ENCODE measurements at places on chromosomes 11 and 22.

GRCh38 chr22:49500076-49500460 lies 327.6 kb downstream of the BRD1 start:
- DNase-seq = no peak

DNA sequence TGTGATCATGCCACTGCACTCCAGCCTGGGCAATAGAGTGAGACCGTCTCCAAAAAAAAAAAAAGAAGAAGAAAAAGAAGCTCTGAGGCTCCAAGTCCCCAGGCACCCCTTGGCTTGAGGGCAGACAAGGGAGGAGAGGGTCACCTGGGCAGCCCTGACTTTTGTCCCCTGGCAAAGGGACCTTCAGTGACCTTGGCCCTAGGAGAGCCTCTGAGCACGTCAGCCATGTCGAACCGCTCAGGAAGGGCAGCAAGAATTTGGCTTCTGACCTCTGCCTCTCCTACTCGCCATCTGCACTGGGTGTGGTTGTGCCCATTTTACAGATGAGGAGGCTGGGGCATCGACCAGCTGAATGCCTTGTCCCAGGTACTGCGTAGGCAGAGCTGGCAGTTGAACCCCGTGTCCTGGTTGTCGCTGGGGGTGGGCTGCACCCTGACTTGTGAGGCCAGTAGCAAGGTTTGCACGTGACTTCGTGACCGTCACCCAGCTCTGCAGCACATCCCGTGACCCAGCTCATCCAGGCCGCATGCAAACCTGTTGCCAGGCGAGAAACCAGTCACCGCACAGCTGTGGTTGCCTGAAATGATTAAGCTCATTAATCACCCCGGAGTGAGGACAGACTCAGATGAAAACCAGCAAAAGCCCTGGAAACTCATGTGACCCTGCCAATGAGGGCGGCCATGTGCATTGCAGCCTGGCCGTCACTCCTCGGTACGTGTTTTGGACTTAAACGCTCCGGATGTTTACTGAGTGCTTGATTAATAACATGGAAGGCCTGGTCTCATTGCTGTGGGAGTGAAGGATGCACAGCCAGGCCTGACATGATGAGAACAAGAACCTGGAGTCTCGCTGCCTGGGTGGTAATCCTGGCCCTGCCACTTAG lies 47.7 kb upstream of the PPP6R3 start:
- DNase-seq = no peak

GRCh38 chr11:36333897-36334296 lies 37.8 kb downstream of the PRR5L start:
- no peak for DNase-seq

- no peak for DNase-seq
Measured at GRCh38 chr22:37167176-37167980, 17.7 kb upstream of the IL2RB start.

DNA sequence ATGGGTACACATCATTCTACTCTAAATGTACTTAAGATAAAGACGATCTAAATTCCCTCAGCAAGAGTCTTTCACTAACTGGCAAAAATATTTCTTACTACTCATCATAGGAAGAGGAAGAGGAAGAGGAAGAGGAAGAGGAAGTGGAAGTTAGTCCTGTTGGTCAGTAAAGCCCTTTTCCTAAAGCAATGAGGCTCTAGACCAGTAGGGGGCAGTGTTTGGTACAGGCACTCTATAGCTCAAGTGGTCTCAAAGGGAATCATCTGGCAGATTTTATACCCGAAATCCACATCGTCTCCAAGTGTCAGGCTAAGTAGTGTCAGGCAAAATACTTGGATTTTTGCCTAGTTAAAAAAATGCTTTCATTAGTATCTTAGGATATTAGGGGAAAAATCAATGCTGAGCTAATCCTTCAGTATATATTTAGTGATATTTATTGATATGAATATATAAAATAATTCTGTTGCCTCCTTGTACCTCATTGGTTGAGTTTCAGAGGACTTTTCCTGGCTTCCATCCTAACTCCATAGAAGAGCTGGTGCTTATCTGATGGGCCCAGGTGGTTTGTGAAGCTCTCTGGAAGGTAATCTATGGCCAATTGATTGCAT lies 7.7 kb downstream of the BLID start:
- no peak for DNase-seq

- DNase-seq = peak; percentile 16
Measured at GRCh38 chr22:32204040-32204855, 625 bp downstream of the RFPL2 start.

- DNase-seq = no peak
Measured at GRCh38 chr11:926341-926916, 759 bp downstream of the AP2A2 start.

DNA sequence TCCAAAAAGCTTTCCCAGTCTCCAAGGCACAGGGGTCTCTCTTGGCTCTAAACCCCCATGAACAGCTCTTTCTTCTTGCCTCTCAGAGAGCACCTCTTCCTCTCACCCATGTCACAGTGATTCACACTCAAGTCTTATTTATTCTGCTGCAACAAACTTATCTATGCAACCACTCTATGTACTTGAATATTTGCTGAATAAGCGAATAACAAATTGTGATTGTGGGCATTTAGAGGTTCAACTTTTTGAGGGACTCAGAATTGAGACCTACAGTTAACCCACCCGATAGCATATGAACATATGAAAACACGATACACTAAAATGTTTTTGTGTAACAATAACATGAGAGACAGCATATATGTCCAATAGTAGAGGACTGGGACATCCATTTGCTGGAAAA lies 137.1 kb upstream of the NARS2 start:
- no peak for DNase-seq

DNA sequence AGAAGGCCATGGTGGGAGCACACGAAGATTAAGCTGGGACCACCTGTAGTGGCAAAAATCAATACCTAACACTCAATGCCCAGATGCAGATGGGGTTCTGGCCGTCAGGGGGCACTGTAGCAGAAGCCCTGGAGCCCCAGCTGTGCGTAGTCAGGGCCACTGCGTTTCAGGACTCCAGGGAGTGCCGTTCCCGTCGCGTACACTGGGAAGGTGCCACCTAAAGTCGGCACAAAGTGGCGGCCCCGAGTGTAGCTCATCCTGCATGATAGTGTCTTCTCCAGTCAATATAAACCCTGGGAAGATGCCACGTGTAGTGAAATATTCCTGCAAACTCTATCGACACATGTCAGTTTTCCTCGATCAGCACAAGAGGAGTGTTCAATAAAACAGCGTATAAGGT lies 123.8 kb upstream of the NTM start:
- DNase-seq = no peak

DNA sequence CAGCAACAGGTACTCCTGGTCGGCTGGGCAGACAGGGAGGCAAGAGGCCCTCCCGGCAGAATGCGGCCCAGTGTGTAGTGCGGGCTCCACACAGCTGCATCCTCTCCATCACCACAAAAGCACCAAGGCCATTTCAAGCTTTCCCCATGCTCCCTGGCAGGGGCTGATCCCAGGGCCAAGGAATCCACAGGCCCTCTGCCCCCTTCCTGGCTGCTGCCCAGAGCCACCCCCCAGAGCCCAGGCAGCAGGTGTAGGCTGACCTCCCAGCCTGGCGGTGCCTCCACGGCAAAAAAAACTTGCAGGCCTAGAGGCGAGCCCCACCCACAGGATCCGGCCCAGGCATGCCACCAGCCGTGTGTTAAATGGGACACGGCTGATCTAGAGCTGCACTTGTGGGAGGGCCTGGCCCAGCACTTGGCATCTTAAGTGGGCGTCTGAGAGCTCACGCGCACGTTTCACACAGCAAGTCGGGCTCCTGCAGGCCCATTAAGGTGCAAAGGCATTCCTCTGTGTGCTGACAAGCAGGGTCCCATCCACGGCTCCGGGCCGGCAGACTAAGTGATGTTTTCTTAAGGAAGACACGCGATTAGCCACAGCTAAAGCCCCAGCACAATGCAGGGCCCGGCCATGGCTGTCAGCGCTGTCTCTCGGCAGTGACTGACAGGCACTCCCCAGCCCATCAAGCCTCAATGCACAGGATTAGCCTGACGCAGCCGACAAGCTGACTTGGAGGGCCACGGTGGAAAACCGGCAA lies 19.8 kb upstream of the GNB1L start:
- DNase-seq = no peak

GRCh38 chr11:241634-242033 lies 4.9 kb downstream of the PSMD13 start:
- no peak for DNase-seq

- DNase-seq = no peak
Measured at GRCh38 chr11:15926071-15926470, 430.3 kb downstream of the SOX6 start.

DNA sequence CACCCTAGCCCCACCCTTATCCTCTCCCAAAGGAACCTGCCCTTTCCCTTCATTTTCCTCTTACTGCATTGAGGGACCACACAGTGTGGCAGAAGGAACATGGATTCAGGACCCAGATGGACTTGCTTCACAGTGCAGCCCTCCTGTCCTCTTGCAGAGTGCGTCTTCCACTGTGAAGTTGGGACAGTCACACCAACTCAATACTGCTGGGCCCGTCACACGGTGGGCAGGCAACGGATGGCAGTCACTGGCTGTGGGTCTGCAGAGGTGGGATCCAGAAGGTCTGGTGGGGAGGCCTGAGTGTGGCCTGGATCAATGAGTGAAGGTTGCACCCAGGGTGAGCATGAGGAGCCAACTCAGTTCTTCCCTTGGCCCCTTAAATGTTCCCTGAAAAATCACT lies 129.9 kb upstream of the B3GAT1 start:
- no peak for DNase-seq

DNA sequence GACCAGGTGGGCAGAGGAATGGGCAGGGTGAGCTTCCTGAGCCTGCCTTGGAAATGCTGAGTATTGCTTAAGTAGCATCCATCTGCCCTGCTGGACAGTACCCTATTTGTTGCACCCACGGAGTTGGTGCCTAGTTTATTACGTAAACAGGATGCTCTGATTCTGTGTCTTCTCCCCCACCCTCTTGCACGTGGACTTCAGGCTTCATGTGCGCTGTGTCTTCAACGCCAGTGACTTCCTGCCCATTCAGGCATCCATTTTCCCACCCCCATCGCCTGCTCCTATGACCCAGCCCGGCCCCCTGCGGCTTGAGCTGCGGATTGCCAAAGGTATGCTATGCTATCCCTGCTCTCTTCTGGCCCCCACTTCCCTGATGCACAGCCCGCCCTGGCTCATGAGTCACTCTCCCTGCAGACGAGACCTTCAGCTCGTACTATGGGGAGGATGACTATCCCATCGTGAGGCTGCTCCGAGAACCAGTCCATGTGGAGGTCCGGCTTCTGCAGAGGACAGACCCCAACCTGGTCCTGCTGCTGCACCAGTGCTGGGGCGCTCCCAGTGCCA lies 5.7 kb downstream of the ZP1 start:
- DNase-seq = no peak

GRCh38 chr11:105226091-105226490 lies 86.5 kb upstream of the CARD18 start:
- DNase-seq = no peak

DNA sequence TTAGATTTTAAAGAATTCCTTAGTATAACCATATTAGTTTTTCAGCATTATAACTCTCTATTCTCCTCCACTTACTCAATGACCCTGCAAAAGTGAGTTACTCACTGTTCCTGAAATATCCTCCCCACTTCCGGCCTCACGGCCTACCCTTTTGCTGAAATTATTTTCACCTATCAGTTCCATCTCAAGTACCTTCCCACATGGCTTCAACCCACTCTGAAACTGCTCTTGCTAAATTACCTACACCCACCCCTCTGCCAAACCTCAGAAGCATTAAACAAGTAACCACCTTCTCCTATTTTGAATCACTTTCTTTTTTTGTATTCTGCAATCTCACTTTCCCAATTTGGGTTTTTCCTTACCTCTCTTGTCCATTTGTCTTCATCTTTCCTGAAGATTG lies 37.7 kb downstream of the OR5P2 start:
- no peak for DNase-seq

DNA sequence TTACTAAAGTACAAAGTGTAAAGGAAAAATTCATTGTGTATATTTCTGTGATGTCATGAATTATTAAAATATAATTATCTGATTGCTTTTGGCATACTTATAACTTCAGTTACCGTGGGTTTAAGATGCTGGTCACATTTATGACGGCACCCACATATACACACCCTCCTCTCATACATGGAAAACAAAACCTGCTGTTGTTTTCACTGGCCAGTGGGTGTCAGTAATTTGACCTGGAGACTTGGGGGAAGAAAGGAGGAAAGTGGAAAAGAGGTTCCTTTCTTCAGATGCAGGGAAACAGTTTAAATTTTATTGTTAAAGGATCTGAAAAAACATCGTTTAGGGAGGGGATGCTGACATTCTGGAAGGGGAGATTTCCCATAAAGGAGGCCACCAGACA lies 742 bp upstream of the BBOX1 start:
- DNase-seq = no peak

GRCh38 chr22:23281406-23282088 lies 101.2 kb downstream of the BCR start:
- peak; percentile 81 for DNase-seq

GRCh38 chr11:65853246-65853979 lies 4.6 kb downstream of the CFL1 start:
- DNase-seq = no peak

DNA sequence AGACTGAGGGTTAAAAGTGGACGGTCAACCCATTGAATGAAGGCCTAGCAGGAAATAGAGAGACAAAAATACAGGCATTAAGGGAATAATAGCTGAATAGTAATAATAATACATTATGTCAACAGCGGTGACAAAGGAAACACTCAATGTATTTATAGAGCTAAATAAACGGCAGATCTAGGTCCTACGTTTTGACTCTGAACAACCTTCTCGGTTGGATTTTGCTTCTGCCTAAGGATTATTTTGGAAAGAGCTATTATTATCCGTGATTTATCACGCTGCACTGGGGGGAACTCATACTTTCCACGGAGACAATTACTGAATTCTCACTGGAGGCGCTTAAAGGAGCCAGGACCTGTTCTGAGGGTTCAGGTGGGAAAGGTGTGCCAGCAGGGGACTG lies 118.2 kb upstream of the KIRREL3 start:
- DNase-seq = no peak

- DNase-seq = no peak
Measured at GRCh38 chr11:7591107-7591894, 77.5 kb downstream of the PPFIBP2 start.

GRCh38 chr11:84091212-84091986 lies 805.2 kb upstream of the CCDC90B start:
- DNase-seq = no peak

GRCh38 chr11:62577046-62577714 lies 3.5 kb upstream of the EEF1G start:
- no peak for DNase-seq

- peak; percentile 73 for DNase-seq
Measured at GRCh38 chr11:47991266-47991830, 11.0 kb downstream of the PTPRJ start.

DNA sequence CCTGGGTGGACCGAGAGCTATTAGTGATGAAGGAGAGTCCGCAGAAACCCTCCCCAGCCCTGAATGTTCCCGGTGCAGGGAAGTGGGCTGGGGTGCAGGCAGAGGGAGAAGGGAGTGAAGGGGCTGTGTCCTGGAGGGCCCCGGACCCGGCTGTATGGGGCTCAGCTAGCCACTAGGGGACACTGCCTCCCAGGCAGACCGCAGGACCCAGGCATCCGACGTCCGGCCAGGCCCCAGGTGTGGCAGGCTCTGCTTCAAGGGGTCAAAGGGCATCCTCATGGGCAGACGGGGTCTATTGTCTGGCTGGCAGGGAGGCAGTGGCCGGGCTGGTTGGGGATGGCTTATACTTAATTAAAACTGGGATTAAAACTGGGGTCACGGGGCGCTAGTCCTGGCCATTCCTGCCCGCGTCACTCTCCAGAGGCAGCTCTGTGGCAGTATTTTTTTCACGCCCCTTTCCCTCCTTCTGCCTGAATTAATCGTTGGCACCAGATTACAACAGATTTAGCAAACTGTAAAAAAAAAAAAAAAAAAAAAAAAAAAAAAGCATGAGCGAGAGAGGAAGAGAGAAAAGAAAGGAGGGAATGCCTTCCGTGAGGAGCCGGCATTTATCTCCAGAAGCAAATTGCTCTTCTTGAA lies 5.1 kb downstream of the FLRT1 start:
- DNase-seq = no peak

Data from COR-L47 (cell line).